HuH-7 (cell line): ENCODE measurements at places on chromosomes 5 and 9.

- no peak for DNase-seq
These were observed 227.0 kb upstream of the WWC1 start for GRCh38 chr5:168064457-168064856.

DNA sequence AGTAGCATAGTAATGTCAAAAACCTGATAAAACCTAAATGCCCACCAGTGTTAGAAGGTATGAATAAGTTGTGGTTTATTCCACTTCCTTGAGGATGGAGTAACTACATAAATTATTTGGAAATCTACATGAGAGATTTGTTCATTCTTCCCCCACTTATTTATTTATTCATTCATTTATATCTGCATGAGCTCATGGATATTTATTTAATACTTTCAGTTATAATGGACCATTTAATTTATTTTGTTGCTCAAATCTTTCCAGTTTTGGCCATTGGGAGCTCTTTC, 223.8 kb upstream of the S1PR3 start:
- no peak for DNase-seq

GRCh38 chr9:69981686-69982445, 61.8 kb upstream of the MAMDC2 start:
- DNase-seq: no peak

DNA sequence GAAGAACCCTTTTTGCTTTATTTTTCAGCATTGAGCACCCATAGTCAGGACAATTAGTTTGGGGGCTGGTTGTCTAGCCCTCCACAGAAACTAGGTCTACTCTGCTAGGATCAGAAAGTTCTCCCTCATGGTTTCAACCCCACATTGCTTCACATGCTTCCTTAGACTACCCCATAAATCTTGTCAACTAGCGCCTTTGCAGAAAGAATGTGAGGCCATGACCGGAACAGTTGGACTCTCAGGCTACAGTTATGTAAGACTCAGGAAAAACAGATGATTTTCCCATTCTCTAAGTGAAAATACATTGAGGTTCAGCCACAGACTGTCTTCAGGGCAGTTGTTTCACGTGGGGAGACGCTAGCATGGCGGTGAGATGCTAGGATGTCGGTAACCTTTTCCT, 255.6 kb downstream of the NR3C1 start:
- DNase-seq: no peak

- no peak for DNase-seq
These were observed 67.3 kb upstream of the ADRB2 start for GRCh38 chr5:148759101-148759500.

DNA sequence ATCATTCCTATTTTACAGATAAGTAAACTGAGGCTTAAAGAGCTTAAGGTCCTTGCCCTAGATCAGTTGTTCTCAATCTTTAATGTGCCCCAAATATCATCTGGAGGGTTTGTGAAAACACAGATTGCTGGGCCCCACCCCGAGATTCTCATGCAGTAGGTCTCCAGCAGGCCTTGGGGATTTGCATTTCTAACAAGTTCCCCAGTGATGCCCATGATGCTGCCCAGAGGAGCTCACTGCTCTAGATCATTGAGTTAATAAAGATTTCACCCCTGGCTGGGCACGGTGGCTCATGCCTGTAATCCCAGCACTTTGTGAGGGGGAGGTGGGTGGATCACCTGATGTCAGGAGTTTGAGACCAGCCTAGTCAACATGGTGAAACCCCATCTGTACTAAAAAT, 42.8 kb upstream of the RAD23B start:
- no peak for DNase-seq

GRCh38 chr5:171776213-171776612, 9.4 kb upstream of the SMIM23 start:
- no peak for DNase-seq

DNA sequence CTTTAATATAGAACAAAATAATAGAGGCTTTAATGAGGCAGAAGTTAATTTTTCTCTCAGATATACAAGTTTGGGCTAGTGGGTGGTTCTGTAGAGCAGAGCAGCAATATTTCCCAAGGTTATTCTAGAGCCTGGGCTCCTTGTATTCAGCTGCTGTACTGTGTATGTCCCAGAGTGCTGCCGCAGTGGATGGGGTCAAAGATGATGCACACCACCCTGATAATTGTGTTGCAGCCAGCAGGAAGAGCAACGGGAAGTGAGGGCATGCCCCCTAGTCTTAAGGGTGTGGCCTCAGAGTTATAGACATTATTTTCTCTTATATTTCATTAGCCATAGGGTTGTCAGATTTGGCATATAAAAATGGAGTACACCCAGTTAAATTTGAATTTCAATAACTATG, 23.9 kb upstream of the KIF4B start:
- no peak for DNase-seq

DNA sequence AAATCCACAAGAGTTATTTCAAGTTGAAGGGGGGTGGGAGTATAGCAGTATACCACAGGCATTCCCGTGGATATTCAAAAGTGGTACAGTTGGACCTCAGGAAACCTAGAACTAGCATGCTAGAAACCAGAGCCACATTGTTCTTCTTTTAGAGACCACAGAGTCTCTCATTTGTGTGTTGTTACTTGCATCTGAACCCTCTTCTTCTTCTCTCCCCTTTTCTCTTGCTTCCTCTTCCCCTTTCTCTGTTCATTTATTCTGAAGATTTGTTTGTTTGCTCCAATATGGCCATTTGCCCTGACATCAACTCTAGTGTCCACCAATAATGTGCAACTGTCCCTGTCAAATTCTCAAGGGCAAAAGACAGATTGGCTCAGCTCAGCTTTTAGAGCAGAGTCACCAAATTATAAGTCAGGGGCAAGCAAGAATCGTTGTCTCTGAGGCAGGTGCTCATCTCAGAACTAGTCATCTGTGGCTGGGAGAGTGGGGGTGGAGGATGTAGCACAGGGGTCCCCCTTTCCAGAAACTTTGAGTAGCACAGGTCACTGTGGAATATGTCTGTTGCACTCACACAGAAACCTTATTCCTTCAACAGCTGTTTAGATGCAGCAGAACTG, 321.1 kb downstream of the ARRDC3 start:
- no peak for DNase-seq

- no peak for DNase-seq
These were observed 192.8 kb downstream of the ACTL7B start for GRCh38 chr9:108662956-108663355.

DNA sequence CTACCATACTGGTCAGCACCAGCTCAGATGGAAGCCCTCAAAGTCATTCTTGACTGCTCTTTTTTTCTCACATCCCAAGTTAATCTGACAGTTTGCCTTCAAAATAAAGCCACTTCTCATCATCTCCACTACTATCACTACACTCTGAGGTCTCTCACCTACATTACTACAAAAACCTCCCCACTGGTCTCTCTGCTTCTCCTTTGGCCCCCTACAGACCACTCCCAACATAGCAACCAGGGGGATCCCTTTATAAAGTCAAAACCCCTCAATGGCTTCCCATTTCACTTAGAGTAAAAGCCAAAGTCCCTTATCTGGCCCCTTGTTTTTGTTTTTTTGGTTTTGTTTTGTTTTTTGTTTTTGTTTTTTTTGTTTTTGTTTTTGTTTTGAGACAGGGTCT, 4.6 kb downstream of the ARAP3 start:
- peak; percentile 72 for DNase-seq
